ENCODE measurements at places on chromosomes 3 and 15.

- DNase-seq = no peak
Observed at GRCh38 chr3:113794526-113794925, 44.1 kb upstream of the GRAMD1C start.

DNA sequence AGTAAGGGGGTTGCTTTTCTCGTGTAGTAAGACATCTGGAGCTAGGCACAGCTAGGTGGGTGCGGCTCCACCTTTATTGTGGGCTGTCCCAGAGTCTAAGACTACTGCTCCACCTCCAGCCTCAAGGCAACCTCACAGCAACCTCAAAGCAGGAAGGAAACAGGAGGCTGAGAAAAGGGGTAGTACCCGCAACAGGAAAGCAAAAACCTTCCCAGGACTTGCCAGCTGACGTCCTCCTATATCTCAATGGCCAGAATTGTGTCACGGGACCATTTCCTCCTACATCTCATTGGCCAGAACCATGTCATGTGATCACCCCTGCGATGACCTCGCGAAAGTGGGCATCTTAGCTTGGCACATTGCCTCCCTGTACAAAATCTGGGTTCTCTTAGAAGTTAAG is 4.3 kb upstream of the GPR160 start:
- no peak for DNase-seq

- no peak for DNase-seq
Observed at GRCh38 chr3:179196098-179196497, 47.9 kb downstream of the PIK3CA start.

DNA sequence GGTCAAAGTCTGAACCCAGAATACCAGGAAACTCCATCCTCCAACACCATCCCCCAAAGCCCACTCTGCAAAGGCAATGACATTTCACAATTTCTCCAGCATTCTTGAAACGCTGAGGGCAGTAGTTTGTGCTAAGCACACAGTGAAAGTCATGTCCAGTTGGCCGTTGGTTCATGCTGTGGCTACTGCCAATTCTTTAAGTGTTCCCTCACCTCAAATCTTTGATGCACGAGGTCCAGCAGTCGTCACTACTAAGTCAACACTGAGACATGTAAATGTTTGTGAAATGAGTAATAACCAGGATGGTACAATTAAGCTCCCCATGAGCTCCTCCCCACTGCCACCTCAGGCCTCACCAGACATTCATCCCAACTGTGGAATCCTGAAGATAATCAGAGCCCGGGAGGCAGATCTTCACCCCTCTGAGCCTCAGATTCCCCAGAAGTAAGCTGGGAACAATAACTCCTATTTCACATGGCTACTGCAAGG is 7.0 kb downstream of the SUCLG2 start:
- peak; percentile 74 for DNase-seq

GRCh38 chr3:58351920-58352319 is 19.2 kb downstream of the PXK start:
- no peak for DNase-seq

- DNase-seq = peak; percentile 31
Observed at GRCh38 chr15:55434989-55435825, 26.9 kb downstream of the PIERCE2 start.

GRCh38 chr15:81281766-81282605 is 42.0 kb downstream of the STARD5 start:
- no peak for DNase-seq

- no peak for DNase-seq
Observed at GRCh38 chr15:53536479-53537120, 222.9 kb downstream of the WDR72 start.

DNA sequence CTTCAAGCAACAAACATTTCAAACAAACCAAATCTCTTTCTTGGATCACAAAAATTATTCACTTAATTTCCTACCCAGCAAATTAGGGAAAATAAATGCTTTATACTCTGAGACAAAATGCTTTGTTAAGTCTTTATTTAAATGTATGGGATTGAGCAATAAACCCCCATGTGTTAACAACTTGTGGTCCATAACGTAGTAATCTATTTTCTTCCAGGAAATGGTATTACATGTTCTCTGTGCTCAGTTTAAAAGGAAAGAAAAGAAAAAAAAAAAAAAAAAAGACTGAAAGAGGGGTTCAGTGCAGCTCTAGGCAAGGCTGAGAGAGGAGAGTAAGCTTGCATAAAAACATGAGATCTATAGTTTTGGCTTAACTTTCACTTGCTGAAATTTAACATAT is 102.3 kb downstream of the PIK3CB start:
- DNase-seq = no peak

GRCh38 chr3:185983495-185984141 is 45.8 kb upstream of the TRA2B start:
- no peak for DNase-seq

DNA sequence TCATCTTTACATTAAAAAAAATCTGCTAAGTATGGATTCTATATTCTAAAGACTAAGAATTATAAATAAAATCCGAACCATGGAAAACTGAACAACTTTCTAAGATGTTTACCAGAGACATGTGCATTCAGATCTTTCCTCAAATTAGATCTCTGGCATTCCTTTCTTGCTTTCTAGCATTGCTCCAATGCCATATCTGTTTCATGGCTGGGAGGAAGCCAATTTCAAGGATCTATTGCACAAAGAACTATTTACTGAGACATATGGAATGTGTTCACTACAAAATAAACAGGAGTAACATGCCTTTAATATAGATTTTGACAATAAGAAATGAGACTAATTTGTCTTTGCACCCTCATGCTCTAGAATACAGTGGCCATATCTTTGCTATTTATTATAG is 45.1 kb upstream of the NANOGP8 start:
- no peak for DNase-seq

DNA sequence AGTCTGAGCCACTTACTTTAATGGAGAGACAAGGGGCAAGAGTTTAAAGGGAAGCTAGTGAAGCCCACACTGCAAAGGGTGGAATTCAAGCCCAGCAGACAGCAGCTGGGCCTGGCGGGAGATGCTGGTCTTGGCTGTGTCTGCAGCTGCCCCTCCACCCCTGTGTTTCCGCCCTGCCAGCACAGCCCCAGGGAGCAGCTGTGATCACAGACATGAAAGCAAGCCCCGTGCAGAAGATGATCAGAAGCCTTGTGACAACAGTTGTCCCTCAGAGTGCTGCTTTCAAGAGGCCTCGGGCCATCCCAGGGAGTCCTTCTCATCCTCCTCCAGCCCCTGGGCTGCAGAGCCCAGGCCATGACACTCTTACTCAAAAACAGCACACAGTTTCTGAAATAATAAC is 24.1 kb upstream of the SLC6A1 start:
- no peak for DNase-seq

DNA sequence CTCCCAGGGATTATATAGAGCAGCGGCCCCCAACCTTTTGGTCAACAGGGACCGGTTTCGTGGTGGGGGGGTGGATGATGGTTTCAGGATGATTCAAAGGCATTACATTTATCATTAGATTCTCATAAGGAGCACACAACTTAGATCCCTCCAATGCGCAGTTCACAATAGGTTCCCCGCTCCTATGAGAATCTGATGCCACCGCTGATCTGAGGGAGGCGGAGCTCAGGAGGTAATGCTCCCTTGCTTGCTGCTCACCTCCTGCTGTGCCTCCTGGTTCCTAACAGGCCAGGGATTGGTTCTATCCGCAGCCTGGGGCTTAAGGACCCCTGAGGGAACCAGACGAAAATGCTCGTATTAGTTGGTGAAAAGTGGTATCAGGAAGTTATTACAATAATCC is 1.3 kb upstream of the HACD2 start:
- DNase-seq = peak; percentile 27

- no peak for DNase-seq
Observed at GRCh38 chr3:54797111-54797510, 130.7 kb downstream of the LRTM1 start.

GRCh38 chr15:85929786-85930185 is 135.1 kb upstream of the KLHL25 start:
- no peak for DNase-seq

DNA sequence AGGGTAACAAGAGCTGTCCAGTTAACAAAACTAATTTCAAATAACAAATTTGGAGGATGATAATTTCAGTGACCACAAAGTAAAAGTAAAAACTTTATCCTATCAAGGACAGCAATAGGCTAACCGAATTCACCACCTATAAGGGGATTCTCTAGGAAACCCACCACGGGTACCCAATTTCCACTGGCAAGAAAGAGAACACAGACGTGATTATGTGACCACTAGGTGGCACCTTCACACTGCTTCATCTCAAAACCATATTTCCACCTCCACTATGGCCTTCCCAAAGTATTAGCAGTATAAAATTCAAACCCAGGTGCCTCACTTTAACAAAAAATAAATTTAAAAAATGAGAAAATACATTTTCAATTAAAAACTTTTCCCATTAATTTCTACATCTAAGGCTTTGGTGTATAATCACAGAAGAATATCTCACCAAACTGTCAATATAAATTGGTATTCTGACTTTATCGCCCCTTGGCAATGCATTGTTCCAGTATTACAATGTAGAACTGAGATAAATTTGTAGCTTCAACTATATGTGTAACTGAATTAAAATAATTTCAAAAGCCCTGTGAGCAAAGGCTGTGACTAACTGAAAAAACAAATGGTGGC is 96.5 kb downstream of the FSIP1 start:
- no peak for DNase-seq

GRCh38 chr3:123476967-123477750 is 28.3 kb upstream of the ADCY5 start:
- DNase-seq = no peak

DNA sequence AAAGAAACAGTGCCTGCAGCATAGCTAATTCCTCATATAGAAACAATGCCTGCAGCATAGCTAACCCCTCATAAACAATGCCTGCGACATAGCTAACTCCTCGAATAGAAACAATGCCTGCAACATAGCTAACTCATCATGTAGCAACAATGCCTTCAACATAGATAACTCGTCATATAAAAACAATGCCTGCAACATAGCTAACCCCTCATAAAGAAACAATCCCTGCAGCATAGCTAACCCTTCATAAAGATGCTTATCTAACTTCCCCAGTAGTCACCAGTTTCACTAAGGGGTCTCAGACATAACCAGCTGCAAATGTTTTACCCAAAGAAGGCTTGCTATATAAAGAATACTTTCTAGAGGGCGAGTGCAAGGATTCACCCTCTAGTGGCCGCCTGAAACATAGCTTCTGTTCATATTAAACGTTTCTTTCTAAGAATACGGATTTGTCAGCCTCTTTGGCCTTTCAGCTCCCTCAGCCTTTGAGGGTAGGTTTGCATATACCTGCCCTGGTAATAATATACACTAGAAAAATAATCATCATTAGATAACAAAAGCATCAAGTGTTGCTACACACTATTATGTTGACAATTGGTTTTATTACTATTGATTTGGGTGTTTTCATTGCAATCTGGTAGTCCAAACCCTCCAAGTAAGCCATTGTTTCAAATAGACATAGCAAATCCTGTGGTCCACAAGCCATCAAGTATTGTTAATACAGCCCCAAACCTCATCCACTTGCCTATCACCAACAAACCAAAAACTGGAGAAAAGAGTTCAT is 44.4 kb upstream of the FAN1 start:
- no peak for DNase-seq

DNA sequence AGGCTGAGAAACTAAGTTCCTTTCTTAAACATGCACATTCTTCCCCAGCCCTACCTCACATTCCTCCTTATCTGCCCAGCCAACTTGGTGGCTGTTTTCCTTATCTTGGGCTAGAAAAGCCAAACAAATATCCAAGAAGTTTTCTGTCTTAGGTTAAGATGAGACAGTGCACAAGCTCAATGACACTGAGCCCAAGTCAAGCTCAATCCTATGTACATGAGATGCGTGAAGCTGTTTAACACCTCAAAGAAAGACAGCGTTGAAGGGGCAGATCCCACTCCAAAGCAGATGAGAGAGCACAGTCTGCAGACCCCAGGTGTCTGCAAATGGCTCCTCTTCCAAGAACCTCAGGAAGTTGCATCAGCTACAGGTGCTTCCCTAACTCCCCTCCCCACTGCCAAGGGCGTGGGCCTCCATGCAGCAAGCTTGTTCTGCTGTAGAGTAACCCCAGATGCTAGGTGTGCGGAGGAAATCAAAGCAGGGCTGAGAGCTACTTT is 16.6 kb downstream of the LRRC2 start:
- DNase-seq = no peak

DNA sequence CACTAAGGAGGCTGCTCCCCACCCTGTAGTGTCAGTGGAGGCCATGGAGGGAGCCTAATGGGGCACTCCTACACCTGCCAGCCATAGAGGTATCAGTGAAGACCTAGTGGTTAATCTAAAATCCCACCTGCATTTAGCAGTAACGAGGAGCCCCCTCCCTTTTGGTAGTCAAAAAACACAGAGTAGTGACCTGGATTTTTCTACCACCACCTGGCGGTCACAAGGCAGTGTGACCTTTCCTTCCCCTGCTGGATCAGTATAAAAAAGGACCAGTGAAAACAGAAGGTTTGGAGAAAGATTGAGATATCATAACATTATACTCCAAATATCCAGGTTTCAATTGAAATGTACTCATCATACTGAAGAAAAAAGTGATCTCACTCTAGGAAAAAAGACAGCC is 241.2 kb downstream of the PYDC2 start:
- no peak for DNase-seq

DNA sequence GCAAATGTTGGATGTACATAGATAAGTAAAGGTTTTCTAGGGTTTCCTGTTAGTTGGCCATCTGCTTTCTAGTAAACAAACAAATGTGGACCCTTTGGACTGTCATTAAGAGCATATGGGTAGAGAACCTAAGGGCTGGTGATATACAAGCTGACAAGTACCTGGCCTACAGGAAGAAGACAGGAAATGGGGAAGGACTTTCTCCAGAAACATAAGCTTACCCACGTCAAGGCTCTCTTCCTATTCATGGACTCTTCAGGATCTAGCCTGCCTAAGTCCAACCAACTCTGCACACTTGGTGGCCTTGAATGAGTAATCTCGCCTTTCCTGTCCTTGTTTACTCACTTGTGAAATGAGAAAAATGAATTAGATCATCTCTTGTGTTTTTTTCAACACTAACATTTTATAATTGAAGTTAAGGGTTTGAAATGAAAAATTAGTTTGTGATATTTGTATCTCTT is 22.2 kb upstream of the GOLIM4 start:
- no peak for DNase-seq

GRCh38 chr3:65974509-65974908 is 64.2 kb downstream of the MAGI1 start:
- DNase-seq = no peak

Measured in HFF-Myc (cell line).